ENCODE measurements at places on chromosomes 11 and 22. TPM values are rescaled to one million over a fixed set of nuclear protein-coding genes. Genes with fewer than 3 reads are reported as not detected.
A peak's percentile ranks its signal among the peaks of the same experiment; 100 is the strongest.

DNA sequence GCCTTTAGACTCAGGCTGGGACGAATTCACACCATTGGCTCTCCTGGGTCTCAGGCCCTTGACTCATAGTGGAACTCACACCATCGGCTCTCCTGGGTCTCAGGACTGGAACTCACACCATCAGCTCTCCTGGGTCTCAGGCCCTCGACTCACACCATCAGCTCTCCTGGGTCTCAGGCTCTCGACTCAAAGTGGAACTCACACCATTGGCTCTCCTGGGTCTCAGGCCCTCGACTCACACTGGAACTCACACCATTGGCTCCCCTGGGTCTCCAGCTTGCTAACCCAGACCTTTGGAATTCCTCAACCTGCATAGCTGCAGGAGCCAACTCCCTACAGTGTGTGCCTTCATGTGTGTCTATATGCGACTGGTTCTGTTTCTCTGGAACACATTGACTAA, 56.7 kb downstream of the SHISAL1 start:
- DNase-seq: no peak

GRCh38 chr11:8838248-8838647, 72.7 kb upstream of the AKIP1 start:
- DNase-seq: no peak

- DNase-seq: no peak
Observed at GRCh38 chr11:100647861-100648260, 39.2 kb upstream of the ARHGAP42 start.

DNA sequence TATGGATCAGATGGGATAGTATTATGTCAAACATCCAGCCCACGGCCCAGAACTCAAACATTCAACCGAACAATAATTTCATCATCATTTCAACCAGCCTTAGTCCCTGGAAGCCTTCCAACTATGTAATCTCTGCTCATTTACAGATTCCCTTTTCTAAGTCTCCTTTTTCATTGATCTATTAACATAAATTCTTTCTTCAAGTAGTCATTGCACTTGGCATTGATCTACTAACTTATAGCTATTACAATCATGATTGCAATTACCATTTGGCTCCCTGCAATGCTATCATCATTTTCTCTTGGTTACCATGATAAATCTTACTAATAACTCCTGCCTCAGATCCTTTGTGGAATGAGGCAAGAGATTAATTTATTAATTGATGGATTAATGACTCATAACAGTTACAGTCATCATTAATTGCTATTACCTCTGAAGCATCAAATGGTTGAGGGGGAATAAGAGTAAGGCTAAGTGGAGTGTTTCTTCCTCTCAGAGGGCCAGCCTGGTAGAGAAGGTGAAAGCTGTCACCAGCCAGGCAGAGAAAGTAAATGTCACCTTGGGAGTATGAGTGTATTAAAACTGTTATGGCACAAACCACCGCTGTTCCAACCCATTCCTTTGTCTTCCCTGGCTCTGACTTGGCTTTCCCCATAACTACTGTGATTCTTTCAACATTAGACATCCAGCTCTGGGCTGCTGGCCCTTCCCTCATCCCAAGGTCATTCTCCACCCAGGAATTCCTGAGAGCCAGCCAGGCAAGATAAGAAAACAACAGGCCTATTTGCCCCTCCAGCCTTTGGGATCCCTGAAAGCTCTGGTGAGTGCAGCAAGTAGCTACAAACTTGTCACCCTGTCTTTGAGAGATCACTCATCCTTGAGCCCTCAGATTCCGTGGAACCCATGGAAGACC, 174.7 kb downstream of the RRAS2 start:
- no peak for DNase-seq

GRCh38 chr11:67436459-67437081, 912 bp downstream of the PTPRCAP start:
- DNase-seq: no peak

OR51I1 gene
- total RNA-seq: not detected

DNA sequence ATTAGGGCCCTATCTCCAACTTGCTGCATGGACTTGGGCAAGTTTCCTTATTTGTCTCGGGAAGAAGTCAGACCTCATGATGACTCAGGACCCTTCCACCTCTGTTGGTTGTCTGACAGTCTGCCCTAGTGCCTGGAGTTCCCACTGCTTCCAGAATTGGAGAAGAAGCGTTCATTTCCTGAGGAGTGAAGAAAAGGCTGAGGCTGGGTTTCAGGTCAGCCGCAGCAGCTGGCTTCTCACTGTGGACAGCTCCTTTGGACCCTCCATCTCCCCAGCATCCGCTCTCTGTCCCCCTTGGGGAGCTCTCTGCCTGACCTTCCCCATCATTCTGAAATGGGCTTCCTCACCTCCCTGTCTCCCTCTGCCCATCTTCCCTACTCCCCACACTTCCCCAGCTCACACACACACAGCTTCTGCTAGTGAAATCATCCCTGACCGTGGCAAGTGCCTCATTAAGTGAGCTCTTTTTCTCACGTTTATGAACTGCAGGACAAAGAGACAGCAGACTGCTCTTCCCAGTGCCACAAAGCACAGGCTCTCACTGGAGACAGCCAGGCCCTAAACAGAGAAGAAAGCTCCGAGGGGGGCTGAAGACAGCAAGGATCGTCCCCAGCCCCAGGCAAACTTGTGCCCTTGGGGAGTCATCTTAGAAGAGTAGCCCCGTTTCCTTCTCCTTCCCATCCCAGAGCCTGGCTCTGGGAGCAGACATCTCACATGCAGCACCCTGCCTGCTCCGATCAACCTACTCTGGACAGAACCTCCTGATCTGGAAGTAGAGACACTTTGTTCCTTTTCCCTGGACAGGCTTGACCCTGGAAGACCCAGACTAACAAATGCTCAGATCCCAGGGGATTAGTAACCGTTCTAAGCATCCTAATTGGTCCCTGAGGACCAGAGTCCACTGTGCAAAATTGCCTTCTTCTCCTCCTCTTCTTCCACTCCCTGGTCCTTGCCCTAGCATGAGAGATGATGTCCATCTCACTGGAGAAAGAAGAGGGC, 157.9 kb downstream of the FEZ1 start:
- DNase-seq: no peak

GRCh38 chr11:119983816-119984215, 154.1 kb downstream of the TRIM29 start:
- DNase-seq: no peak

DNA sequence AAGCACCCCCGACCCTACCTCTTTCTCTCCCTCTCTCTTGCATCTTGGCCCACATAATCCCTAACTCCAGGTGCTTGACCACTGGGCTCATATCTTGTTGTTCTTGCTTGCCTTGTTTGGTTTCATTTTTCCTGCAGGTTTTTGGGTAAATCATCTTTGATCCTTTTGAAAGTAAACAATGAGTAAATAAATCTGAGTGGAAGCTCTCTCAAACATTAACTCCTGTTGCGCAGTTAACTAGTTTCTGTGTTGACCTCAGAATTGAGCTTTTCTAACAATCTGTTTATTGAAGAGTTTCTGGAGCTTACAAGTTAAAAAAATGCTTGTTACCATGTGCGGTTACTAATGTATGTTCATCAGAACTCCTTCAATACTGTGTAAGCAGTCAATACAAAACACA, 38.8 kb upstream of the MICAL2 start:
- DNase-seq: no peak

- DNase-seq: peak; percentile 9
Observed at GRCh38 chr11:128246364-128246801, 341.0 kb downstream of the ETS1 start.

DNA sequence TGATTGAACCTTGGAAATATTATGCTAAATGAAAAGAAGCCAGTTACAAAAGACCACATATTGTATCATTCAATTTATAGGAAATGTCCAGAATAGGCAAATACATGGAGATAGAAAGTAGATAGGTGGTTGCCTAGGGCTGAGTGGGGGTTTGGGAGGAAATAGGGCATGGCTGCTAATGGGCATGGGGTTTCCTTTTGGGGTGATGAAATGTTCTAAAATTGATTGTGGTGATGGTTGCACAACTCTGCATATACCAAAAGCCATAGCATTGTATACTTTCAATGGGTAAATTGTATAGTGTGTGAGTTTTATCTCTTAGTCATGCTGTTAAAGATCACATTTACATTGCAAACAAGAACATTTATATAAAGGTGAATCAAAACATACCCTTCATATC, 48.7 kb downstream of the LDLRAD3 start:
- no peak for DNase-seq

GRCh38 chr11:66975405-66976027, 412 bp downstream of the C11orf86 start:
- no peak for DNase-seq

DNA sequence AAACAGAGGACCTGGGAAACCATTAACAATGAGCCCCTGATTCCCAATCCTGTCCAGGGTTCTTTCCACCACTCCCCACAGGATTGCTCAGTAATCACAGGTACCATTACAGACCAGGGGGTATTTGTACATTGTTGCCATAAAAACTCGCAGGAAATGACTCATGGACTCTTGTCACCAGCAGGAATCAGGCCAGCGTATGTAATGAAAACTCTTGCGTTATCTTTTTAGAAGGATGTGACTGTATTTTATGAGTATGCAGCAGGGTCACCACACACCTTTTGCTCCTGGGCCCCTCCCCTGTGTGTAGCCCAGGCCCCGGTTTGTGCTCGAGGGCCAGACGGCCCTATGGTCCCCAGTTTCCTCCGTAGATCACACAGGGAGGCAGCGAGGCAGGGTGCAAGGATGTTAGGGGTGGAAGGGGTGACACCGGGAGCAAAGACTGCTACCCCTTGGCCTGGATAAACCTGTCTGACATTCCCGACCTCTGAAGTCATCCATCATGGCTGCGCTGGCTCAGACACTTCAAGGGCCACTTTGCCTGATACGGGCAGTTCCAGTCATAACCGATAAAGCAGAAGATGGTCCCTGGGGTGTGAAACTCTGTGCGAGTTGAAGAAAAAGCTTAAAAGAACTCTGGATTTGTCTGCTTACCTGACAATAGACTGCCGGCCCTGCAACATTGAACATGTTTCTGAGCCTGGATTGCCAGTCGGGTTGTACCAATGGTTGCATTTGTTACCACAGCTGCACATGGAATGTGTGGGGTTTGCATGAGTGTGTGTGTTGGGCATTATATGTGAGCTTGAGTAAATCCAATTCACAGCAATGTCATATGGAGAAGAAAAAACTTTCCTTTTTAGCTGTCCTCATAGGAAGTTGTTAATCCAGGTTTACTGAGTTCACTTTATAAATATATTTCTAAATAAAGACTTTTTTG, 56.9 kb downstream of the MICAL2 start:
- no peak for DNase-seq
